ENCODE measurements at places on chromosomes 12 and 14.

- no peak for DNase-seq
Observed at GRCh38 chr12:115259968-115260747, 576.2 kb upstream of the TBX3 start.

DNA sequence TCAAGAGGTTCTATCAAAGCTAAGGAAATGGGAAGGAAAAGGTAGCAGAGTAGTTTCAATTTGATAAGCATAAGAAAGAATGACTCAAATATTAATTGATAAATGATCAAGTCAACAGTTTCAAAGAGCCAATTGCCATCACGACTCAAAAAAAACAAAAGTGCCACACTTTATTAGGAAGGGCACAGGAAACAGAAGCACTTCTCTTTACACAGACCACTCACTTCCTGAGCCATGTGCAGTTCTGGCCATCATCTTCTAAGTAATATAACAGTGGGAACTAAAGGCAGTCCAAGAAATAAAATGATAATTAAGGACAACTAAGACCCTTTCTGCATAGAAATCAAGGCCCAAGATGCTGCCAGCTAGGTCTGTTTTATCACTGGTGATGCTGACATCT is 13.2 kb downstream of the TM7SF3 start:
- no peak for DNase-seq

DNA sequence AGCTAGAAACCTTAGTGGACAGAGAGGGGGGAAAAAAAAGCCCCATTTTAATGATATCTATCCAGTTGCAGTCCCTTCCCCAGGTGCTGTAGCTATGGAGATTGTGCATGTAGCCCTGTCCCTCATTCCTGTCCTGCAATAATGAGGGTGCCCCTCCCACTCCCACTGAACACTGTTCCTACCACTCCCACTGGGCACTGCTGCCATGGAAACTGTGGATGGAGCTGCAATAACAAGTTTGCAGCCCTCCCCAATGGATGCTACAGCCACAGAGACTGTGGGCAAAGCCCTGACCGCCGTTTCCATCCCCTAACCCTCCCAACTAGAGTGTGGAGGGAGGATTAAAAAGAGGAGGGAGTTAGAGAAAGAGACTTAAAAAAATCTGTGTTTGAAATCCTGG is 238.3 kb downstream of the FUT8 start:
- DNase-seq, result no peak

DNA sequence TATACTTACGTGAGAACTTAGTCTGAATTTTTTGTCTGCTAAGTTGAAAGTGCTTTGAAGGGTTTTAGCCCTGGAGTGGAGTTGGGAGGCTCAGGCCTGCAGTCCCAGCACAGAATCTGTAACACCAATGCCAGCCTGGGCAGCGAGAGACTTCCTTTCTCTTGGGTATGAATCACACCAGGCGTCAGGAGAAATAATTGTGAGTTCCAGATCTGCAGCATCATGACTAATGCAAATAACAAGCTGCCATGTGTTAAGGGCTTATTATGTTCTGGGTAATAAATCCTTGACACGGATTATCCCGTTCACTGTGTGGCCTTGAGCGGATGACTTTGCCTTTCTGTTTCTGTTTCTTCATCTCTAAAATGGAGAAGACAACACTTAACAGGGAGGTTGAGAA is 70.6 kb downstream of the B4GALNT3 start:
- peak; percentile 50 for DNase-seq

DNA sequence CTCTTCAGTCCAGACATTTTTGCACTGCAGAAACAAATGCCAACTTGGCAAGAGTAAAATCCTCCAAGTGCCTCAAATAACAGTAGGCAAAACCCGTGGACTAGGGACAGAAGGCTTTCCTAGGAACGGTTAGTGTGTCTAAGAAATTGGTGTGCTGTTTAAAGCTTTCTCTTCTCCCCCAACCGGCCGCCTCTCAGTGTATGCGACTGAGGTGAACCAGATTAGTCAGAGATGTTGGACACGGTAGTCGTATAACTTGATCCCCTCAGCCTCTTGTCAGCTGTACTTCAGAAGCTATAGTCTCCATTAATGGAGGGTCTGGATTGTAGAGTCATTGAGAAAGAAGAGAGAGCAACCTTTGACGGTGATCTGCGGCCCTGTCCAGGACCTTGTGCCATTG is 21.7 kb downstream of the PPFIBP1 start:
- no peak for DNase-seq

DNA sequence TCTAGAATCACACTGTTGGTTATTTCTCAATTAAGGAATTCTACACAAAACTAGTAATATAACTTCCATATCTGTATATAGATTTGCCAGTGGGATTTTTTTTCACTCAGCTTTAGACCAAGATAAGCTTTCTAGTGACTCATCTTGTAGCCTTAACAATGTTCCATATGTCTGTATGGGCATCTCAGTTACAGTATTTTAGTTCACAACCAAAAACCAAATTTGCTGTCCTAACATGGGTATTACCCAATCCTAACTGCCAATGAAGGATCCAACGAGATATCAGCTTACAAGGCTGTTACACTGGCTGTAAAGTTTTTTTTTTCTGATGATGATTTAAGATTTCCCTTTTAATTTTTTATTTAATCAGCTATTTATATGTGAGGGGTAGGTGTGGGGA is 31.5 kb upstream of the KRR1 start:
- no peak for DNase-seq

DNA sequence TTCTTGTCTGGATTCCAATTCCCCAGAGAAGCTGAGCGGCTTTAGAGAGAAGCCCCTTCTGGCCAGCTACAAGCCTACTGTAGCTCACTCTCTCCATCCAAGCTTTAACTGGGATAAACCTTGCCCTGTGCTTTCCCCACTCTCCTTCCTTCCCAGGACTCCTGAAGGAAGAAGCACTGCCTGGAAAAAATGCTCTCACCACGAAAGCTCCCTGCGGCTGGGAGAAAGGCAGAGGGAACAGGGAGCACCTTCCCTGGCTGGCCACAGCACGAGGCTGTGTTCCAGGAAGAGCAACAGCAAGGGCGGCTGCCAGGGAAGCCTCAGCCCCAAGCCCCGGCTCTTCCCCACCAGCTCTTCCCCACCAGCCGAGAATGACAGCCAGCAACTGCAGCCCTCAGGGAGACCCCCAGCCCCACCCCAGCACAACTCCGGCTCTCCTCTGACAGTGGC is 40.8 kb upstream of the PNMA1 start:
- DNase-seq, result peak; percentile 66
